ENCODE measurements at places on chromosomes 16 and 17. TPM values are rescaled to one million over a fixed set of nuclear protein-coding genes. Genes with fewer than 3 reads are reported as not detected.

DNA sequence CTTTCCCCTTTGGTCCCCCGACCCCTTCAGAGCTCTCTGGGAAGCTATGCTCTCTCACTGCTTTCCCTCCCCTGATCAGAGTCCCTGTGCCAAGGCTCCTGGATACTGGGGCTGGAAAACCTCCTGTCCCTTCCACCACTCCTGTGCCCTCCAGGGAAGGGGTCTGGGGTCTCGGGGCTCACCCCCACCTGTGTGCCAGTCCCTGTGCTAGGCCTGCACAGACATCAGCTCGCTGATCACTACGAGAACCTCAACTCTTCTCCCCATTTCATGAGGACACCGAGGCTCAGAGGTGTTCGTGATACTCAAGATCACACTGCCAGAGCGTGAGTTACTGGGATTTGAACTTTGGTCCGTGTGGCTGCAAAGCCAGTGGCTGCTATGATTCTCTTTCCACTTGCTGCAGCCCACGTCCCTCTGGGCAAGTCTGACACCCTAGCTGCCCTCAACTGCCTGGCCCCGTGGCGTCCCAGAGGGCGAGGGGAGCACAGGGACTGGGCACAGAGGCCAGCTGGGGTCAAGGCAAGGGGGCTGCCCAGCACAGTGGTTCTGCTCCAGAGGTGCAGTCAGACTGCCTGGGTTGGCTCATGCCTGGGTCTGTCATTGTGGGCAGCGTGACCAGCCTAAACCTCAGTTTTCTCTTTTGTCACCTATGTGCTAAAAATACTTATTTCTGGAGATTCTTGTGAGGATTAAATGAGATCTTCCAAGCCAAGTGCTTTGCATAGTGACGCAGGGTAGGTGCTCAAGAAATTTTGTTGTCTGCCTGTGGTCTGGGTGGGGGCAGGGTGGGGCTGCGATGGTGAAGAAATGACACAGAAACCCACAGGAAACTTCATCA lies 43.8 kb upstream of the TOB1 start:
- peak; percentile 80 for DNase-seq

GRCh38 chr16:5030251-5030870 lies 3.4 kb downstream of the NAGPA start:
- DNase-seq: no peak

DNA sequence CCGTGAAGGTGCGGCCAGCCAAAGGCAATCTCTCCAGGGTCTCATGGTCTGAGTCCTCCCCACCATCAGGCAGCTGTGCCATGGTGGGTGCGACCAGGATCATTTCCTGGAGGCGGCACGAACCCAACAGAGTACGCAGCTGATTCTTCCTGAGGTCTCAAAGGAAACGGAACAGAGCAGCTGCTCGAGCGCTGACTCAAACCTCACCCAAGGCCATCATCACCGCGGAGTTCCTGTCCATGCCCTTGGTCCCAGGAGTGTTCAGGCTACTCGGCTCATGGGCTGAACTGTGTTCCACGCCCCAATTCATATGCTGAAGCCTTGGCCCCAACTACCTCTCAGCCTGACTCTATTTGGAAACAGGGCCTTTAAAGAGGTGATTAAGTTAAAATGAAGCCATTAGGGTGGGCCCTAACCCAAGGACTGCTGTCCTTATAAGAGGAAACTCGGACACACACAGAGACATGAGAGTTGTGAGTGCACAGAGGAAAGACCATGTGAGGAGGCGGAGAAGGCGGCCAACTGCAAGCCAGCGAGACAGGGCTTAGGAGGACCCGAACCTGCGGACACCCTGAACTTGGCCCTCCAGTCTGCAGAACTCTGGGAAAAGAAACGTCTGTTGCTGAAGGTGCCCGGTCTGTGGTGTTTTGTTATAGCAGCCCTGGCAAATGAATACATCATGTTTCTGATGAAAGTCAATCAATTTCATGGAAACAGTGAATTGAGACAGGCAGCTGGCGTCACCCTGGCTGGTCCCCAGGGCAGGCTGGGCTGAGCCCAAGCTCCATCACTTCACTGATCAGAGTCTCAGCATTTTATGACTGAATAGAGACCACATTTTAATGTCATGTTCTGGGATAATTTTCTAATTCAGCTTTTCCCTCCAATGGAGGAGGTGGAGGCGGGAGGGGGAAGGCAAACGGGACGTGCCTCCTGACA lies 13.7 kb downstream of the MXRA7 start:
- no peak for DNase-seq

- peak; percentile 20 for DNase-seq
These were observed 6.0 kb upstream of the TPPP3 start for GRCh38 chr16:67399218-67399733.

GRCh38 chr17:50027881-50028735 lies 27.8 kb upstream of the ITGA3 start:
- DNase-seq: no peak

DNA sequence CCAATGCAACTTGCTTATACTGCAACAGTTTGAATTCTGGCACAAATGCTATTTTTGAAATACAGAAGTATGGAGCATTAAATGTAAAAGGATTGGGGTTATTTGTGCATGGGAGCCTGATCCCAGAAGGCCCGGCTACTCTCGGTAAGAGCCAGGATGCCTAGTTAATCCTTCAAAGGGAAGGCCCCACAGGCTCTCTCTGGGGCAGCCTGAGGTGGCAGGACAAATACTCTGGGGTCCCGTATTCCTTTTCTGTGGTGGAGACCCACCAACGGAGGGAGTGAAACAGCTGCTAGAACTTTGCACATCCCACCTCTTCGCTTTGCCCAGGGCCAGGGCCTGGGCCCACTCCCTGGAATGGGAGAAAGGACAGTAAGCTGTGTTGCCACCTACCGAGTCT lies 30.4 kb downstream of the ERN1 start:
- DNase-seq: no peak

DNA sequence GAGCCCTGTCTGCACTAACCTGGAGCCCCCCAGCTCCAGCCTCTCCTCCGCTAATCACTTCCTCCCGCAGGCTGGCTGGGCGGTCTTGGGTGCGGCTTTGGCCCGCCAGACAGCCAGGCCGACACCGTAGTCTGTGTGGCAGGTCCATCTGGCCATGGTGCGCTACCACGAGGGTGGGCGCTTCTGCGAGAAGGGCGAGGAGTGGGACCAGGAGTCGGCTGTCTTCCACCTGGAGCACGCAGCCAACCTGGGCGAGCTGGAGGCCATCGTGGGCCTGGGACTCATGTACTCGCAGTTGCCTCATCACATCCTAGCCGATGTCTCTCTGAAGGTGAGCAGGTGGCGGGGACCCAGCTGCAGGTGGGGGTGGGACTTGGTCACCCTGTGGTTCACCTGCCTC lies 30.7 kb upstream of the POLR3E start:
- no peak for DNase-seq

- no peak for DNase-seq
These were observed 9.9 kb upstream of the SPPL2C start for GRCh38 chr17:45834471-45835396.

- DNase-seq: no peak
These were observed 16.8 kb upstream of the CCDC182 start for GRCh38 chr17:57761887-57762286.

GRCh38 chr17:41710472-41711090 lies 1.6 kb upstream of the GAST start:
- no peak for DNase-seq

DNA sequence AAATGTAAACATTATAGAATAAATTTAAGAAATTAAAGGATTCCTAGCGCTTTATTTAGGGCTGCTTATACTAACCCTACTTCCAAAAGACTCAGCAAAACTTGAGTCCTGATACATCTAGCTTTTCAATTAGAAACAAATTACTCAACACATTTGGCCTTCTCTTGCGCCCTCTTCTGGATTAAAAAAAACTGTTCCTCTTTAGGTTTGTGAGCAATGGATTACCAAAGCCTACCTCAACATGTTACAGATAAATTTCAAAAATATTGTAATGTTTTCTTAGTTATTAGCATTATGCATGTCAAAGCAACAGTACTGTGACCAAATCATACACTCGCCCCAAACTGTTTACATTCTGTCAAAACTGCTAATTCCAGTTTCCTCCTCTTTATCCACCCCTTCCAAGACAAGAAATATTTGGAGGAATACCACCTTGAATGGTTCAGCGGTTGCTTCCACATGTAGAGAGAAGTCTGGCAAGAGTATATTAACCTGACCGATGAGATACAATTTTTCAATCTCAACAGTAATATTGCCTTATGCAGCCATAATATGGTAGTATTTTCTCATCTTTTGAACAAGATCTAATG lies 2.7 kb downstream of the NUFIP2 start:
- DNase-seq: no peak

DNA sequence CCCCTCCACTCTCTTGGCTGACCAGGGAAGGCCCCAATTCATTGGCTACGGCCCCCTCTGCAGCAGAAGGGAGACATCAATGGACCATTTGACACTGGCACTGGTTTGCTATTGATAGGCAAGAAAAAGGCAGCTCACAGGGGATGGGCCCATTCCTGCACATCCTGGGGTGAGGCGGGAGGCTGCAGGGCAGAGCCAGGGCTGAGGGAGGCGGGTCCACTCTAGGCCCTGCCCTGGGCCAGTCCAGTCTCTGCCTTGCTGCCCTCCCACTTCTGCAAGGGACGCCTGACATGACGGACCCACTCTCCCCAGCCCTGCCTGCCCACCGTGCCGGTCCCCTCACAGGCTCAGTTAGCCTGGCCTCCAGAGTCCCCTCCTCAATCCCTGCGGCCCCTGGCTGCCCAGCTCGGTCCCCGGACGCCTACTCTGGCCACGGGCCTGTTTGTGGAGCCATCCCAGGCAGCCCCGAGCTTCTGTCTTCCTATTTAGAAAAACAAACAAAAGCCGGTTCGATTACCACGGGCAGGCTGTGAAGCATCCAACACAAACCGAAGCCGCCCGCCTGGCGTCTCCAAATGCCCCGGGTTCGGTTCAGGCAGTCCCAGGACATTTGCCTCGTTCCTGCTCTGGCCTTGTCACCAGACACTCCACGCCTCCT lies 160.7 kb downstream of the IRX5 start:
- no peak for DNase-seq

- DNase-seq: no peak
These were observed 127.7 kb downstream of the NTN1 start for GRCh38 chr17:9148905-9149525.

DNA sequence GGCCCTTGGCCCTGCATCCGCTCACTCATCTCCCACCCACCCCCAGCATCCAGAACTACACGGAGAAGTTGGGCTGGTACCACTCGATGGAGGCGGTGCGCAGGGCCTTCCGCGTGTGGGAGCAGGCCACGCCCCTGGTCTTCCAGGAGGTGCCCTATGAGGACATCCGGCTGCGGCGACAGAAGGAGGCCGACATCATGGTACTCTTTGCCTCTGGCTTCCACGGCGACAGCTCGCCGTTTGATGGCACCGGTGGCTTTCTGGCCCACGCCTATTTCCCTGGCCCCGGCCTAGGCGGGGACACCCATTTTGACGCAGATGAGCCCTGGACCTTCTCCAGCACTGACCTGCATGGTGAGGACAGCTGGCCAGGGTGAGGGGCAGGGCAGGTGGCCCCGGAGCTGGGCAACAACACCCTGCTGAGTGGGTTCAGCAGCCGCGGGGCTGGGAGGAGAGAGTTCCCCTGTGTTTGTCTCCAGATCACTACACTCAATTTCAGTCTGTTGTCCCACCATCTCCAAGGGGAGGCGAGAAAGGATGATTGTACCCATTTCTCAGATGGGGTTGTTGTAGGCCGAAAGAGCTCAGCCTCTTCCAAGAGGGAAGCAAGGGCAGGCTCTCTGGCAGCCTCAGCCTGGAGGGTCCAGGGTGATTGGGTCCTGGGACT lies 14.4 kb downstream of the MMP15 start:
- no peak for DNase-seq

- DNase-seq: peak; percentile 69
These were observed 10.2 kb upstream of the NFATC3 start for GRCh38 chr16:68074850-68075555.

- DNase-seq: no peak
These were observed 23.8 kb upstream of the SLC12A3 start for GRCh38 chr16:56841233-56841632.

- DNase-seq: no peak
These were observed 121.3 kb downstream of the TRIM37 start for GRCh38 chr17:58985367-58985766.

DNA sequence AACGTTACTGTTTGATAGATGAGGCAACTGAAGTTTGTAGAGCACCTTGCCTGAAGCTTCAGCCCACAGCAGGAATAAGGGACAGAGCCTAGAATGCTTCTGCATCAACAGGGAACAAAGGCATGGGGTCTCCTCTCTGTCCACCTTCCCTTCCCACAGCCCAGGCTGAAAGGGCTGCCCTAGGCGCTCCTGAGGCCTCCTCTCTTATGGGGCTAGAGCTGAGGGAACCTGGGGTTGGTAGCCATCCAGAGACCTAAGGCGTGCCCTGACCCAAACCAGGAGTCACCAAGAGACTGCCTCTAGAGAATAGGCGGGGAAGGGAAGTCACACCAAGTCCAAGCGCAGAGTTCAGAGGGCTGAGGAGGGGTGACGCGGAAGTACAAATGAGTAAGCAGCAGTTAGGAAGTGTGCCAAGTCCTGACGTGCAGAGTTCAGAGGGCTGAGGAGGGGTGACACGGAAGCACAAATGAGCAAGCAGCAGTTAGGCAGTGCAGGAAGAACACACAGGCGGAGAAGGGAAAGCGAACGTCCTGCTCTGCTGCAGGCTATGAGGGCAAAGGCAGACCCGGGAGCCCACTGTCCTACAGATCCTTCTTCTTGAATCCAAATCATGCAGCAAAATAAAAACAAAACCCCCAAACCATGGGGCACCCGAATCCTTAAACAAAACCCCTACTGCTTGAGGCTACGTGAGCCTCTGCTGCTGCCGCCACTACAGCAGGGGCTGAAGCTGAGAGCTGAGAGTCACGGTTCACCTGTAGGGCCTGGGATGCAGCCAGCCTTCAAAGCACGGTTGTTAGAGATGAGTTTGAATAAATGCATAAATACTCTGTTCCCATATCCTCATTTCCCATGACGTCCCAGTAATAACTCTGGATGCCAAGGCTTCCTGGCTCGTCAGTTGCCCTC lies 2.7 kb upstream of the SPG7 start:
- peak; percentile 87 for DNase-seq

DNA sequence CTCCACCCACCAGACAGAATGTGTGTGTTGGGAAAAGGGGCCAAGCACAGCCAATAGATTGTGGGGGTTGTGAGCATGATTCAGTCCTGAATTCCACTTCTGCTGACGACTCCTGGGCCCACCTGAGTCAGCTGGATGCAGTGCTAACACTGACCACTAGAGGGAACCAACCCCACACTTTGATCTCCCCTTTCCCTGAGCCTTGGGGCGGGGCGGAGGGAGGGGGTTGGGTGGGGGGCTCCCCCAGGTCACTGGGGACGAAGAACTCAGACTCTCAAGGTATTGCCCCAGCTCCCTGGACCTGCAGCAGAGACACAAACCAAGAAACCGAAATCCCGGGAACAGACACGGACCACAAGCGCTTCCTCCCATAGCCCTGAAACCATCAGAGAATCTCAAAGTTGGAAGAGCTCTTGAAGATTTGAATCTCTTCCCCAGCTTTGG lies 621 bp upstream of the CSHL1 start:
- DNase-seq: peak; percentile 51

CHST6 gene
- 0.04 TPM for total RNA-seq

SRSF1 gene
- 469 TPM for total RNA-seq

SAMD14 gene
- 0.92 TPM for total RNA-seq

CLEC10A gene
- 0.33 TPM for total RNA-seq

AMDHD2 gene
- 34.1 TPM for total RNA-seq

ESRP2 gene
- total RNA-seq: 0.27 TPM

PLXDC1 gene
- 2.5 TPM for total RNA-seq

ABCA5 gene
- total RNA-seq: 14.8 TPM
